ENCODE measurements at places on chromosomes 6 and 20. TPM values are rescaled to one million over a fixed set of nuclear protein-coding genes. Genes with fewer than 3 reads are reported as not detected.

The IGF2R gene
- total RNA-seq, result 75.3 TPM

The PLG gene
- total RNA-seq, result not detected

The NXT1 gene
- 27.5 TPM for total RNA-seq

The VSX1 gene
- total RNA-seq, result 0.83 TPM

The BCKDHB gene
- total RNA-seq, result 21.9 TPM
